ENCODE measurements at places on chromosomes 12 and 14.

- no peak for DNase-seq
Observed at GRCh38 chr12:60035835-60036234, 440.0 kb downstream of the SLC16A7 start.

- no peak for DNase-seq
Observed at GRCh38 chr12:112536367-112536730, 117.6 kb downstream of the PTPN11 start.

DNA sequence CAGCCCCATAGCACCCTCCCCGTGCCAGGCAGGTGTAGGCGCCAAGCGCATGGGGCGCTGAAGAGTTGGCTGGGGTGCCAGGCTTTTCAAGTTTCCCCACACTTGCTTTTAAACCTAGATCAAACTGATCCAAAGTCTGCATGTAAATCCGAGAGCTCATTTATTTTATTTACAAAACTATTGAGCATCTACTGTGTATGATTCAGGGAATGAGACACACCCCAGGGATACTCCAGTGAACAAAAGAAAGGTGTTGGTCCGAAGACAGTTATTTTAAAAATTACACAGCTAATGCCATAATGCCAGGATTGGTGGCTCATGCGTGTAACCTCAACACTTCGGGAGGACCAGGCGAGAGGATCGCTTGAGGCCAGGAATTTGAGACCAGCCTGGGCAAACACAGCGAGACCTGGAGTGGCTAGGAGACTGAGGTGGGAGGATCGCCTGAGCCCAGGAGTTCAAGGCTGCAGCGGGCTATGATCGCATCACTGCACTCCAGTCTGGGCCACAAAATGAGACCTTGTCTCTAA, 780 bp upstream of the SLC41A2 start:
- no peak for DNase-seq

GRCh38 chr14:38554026-38554425, 298.1 kb upstream of the CLEC14A start:
- DNase-seq = no peak

DNA sequence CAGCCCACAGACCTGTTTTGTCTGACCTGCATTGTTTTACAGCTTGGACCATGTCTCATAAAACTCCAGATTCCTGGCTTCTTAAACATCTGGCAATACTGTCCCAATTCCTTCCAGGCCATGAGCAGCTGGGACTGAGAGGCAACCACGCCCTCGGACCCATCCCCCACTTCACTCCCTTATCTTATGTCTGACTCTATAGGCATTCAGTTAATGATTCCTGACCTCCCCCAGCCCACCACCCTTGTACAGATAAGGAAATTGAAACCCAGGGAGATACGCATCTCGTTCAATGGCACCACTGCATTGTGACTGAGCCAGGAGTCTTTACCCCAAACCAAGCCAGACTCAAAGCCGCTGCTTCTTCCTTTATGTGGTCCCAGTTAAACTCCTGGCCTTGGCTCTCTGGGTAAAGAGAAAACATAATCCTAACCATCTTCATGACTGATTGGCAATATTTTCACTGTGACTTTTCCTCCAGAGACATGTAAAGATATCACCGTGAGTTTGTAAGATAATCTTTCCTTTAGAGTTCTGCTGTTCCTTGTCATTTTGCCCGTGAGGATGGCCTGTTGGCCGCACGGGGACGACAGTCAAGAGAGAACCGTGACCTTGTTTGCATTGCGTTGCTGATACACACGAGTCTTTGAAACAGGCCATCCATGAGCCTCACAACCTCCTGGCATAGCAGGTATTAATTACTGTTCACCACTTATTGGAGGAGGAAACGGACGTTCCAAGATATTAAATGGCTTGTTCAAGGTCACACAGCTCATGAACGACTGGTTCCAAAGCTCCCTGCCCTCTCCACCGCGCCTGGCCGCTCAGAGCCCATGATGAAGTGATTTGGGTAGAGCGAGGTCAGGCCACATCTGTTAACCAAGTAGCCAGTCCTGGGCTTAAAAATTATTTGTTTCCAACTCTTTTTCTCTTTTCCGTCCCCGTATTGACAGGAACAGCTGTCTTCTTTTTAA, 39.4 kb downstream of the MAP1LC3B2 start:
- DNase-seq = no peak

- DNase-seq = no peak
Observed at GRCh38 chr12:41224066-41224465, 35.9 kb downstream of the PDZRN4 start.

DNA sequence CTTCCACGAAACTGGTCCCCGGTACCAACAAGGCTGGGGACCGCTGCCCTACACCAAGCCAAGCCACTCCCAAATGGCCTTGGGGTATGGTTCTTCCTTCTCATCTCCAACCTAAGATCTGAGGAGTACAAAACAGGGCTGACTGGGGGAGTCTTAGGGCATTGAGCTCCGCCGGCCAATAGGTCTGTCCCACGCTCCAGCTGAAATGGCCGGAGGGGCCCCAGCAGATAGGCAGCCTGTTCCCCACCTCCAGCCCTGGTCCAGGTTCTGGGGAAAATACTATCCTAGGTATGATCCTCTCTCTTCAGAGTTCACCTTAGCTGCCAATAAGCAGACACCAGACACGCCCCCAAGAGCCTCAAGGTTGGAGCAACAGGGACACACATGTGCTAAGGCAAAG, 90.2 kb downstream of the ACTN1 start:
- no peak for DNase-seq

DNA sequence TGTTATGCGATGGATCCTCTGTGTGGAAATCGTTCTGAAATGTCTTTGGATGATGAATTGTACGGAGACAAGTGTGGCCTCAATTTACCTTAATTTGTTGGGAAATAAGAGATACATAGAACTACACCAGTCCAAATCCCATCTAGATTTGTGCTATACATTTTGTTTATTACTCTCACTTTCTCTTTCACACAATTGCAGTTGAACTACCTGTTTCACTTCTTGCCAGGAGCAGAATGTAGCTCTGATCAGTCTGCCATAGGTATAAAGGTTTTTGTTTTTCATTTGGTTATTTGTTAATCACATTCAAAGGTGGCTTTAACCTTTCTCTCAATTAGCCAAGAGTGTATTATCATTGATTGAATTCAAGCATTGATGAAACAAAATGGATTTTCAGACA, 268.2 kb downstream of the SNAPC1 start:
- no peak for DNase-seq

- DNase-seq = no peak
Observed at GRCh38 chr12:55700255-55701018, 7.3 kb downstream of the ITGA7 start.

DNA sequence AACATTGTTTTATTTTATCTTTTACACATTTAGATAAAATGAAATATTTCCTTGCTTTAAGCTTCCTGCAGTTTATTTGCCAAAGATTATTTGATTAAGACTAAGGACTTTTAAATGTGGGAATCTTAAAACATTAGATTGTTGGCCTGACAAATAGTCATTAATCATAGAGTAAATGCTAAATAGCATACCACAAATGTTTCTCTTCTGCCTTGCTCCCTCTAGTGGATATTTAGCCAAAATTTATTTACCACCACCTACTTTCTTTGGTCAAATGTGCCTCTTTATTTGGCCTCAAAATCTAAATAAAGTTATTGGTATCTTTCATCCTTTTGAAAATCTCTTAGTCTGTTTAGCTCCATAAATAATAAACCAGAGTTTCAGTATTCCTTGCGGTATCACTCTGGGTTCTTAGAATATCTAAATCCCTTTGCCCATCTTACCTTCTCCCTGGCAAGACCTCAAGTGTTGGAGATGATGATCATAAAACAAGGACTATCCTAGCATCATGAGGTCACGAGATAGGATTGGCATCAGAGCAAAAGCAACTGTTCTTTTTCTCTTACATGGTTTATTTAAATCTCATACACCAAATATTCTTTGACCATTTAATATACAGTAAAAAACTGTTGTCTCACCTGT, 150.6 kb upstream of the AEBP2 start:
- no peak for DNase-seq

DNA sequence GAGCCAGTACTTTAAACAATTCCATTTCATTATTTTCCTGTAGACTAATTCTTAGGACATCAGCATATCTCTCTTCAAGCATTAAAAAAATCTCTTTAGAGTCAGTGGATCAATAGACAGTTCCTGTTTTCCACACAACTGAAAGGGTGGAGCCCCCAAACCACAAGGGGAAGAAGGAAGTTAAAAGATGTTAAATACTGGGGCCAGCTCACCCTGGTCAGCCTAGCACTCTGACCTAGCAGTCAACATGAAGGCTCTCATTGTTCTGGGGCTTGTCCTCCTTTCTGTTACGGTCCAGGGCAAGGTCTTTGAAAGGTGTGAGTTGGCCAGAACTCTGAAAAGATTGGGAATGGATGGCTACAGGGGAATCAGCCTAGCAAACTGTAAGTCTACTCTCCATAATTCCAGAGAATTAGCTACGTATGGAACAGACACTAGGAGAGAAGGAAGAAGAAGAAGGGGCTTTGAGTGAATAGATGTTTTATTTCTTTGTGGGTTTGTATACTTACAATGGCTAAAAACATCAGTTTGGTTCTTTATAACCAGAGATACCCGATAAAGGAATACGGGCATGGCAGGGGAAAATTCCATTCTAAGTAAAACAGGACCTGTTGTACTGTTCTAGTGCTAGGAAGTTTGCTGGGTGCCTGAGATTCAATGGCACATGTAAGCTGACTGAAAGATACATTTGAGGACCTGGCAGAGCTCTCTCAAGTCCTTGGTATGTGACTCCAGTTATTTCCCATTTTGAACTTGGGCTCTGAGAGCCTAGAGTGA, at the start of gene LYZ:
Gene LYZ, plus strand, starts transcription at position 220 of the 777 bp plus-strand sequence. Its CDS starts 28 bp downstream, at position 248.
- DNase-seq = no peak

- no peak for DNase-seq
Observed at GRCh38 chr14:76271041-76271755, 104.7 kb upstream of the ESRRB start.

- no peak for DNase-seq
Observed at GRCh38 chr12:96354326-96354725, 45.9 kb downstream of the CDK17 start.

Measured in stimulated activated CD4-positive, alpha-beta T cell treated with anti-CD3 and anti-CD28 coated beads, Interleukin-1b, Interleukin-23, amount 100 ng/mL, for 1 hour (primary cell).